Heart left ventricle (tissue), 16 donors: ENCODE measurements at places on chromosomes 7 and 10. TPM values are rescaled to one million over a fixed set of nuclear protein-coding genes. Genes with fewer than 3 reads are reported as not detected.

GRCh38 chr10:7405637-7406036 lies 5.2 kb downstream of the SFMBT2 start:
- H3K4me1 ChIP-seq, result peaks cover 16% of the 10 kb centered on the region
- H3K27me3 ChIP-seq, result no peaks in the 10 kb centered on the region
- H3K4me3 ChIP-seq, result no peak overlapping the region
- H3K36me3 ChIP-seq, result no peaks in the 10 kb centered on the region
- H3K27ac ChIP-seq, result no peak overlapping the region
- no peak for DNase-seq

GRCh38 chr7:128265156-128265905 lies 24.3 kb downstream of the LEP start:
- no peak overlapping the region for H3K4me3 ChIP-seq
- peaks cover 12% of the 10 kb centered on the region for H3K4me1 ChIP-seq
- no peak for DNase-seq
- no peaks in the 10 kb centered on the region for H3K36me3 ChIP-seq
- peaks cover 49% of the 10 kb centered on the region for H3K27me3 ChIP-seq

DNA sequence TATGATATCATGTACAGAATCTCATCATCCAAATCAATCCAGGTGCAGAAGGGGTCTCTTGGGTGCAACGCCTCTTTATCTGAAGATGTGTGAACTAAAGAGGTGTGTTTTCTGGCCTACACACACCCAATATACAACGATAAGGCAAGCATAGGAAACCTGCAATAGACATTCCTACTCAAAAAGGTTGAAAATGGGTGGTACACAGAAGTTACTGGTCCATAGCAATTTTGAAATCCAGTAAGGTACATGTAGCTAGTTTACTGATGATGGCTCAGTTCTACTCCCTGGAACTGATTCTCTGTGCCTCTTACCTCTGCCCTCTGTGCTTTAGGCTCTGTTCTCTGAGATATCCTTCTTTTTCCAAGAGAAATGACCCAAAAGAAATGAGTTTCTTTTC lies 22.2 kb upstream of the CCDC3 start:
- H3K4me3 ChIP-seq, result no peak overlapping the region
- H3K4me1 ChIP-seq, result no peaks in the 10 kb centered on the region
- no peak overlapping the region for H3K27ac ChIP-seq

GRCh38 chr7:106124186-106124585 lies 12.1 kb upstream of the SYPL1 start:
- H3K4me1 ChIP-seq, result peaks cover 43% of the 10 kb centered on the region
- no peaks in the 10 kb centered on the region for H3K27me3 ChIP-seq
- no peak overlapping the region for H3K27ac ChIP-seq
- H3K36me3 ChIP-seq, result no peaks in the 10 kb centered on the region

- peak overlapping the region; percentile 66 for H3K27ac ChIP-seq
- no peak overlapping the region for H3K4me3 ChIP-seq
- no peak for DNase-seq
Observed at GRCh38 chr10:10910634-10911033, 107.0 kb upstream of the CELF2 start.

GRCh38 chr10:84798312-84798711 lies 469.9 kb downstream of the CCSER2 start:
- no peak overlapping the region for H3K4me3 ChIP-seq
- H3K4me1 ChIP-seq, result no peaks in the 10 kb centered on the region
- no peaks in the 10 kb centered on the region for H3K27me3 ChIP-seq
- no peak for DNase-seq

GRCh38 chr7:10677668-10678232 lies 295.9 kb upstream of the PHF14 start:
- no peaks in the 10 kb centered on the region for H3K4me1 ChIP-seq
- H3K27me3 ChIP-seq, result no peaks in the 10 kb centered on the region
- no peak for DNase-seq

- no peaks in the 10 kb centered on the region for H3K36me3 ChIP-seq
- H3K4me3 ChIP-seq, result no peak overlapping the region
- no peak overlapping the region for H3K27ac ChIP-seq
- H3K4me1 ChIP-seq, result peaks cover 13% of the 10 kb centered on the region
- DNase-seq, result no peak
Observed at GRCh38 chr7:90681336-90682022, 85.4 kb downstream of the CDK14 start.

- no peak for DNase-seq
- H3K27me3 ChIP-seq, result no peaks in the 10 kb centered on the region
- H3K4me3 ChIP-seq, result no peak overlapping the region
- no peak overlapping the region for H3K27ac ChIP-seq
- H3K4me1 ChIP-seq, result peaks cover 7% of the 10 kb centered on the region
Observed at GRCh38 chr7:151607464-151607867, 87.8 kb upstream of the RHEB start.

Gene CFAP70
- total RNA-seq, result 0.99 TPM
